ENCODE measurements at places on chromosomes 5 and 9.

- DNase-seq = no peak
Observed at GRCh38 chr5:172939611-172940267, 19.5 kb upstream of the RPL26L1 start.

GRCh38 chr5:178940569-178941360 lies at the start of gene ZNF454:
ZNF454 (plus strand) TSS chr5:178941198; CDS start chr5:178942792, 1,594 bp downstream.
- no peak for DNase-seq

GRCh38 chr5:131794586-131794985 lies 2.2 kb downstream of the FNIP1 start:
- no peak for DNase-seq

- DNase-seq = no peak
Observed at GRCh38 chr9:138049085-138049778, 171.7 kb downstream of the CACNA1B start.

DNA sequence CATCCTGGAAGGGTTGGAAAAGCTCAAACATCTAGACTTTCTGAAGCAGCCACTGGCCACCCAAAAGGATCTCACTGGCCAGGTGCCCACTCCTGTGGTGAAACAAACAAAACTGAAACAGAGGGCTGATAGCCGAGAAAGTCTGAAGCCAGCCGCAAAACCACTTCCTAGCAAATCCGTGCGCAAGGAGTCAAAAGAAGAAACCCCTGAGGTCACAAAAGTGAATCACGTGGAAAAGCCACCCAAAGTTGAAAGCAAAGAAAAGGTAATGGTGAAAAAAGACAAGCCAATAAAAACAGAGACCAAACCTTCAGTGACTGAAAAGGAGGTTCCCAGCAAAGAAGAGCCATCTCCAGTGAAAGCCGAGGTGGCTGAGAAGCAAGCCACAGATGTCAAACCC lies 87.6 kb downstream of the MAP1B start:
- DNase-seq = peak; percentile 11

GRCh38 chr5:74162524-74162923 lies 478.0 kb downstream of the ENC1 start:
- no peak for DNase-seq

DNA sequence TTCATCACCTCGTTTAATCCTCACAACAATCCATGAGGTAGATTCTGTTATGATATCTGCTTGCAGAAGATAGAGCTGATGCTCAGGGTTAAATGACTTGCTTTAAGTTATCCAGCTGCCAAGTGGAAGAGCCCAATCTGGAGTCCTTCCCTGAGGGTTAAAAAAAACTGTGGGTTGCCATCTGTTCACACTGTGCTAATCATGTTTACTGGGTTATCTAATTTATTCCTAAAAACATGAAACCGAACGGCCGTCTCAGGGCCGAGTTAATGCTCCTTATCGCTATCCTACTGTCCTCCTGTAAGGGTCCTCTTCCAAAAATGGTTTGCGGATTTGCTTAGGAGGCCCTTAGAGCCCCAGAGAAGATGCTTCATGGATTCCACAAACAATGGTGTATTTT lies 153.3 kb downstream of the YIPF5 start:
- no peak for DNase-seq

- DNase-seq = no peak
Observed at GRCh38 chr5:124232515-124232914, 513.9 kb downstream of the ZNF608 start.

DNA sequence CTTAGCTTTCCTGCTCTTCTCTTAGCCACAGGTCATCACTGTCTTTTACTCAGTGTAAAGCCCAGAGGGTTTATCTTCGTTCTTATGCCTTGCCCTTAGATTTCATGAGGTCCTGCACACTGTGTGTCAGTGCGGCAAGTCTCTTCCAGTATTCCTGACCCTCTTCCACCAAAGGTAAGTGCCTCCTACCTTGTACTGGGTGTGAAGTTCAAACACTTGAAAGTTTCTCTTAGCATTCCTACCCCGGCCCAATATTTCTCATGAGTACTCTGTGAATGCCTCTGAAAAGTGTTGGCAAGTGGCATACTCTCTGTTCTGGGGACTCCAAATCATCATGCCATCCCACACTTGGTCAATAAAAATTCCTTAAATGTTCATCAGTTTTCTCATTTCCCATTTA lies 37.4 kb downstream of the FBXO4 start:
- DNase-seq = no peak

DNA sequence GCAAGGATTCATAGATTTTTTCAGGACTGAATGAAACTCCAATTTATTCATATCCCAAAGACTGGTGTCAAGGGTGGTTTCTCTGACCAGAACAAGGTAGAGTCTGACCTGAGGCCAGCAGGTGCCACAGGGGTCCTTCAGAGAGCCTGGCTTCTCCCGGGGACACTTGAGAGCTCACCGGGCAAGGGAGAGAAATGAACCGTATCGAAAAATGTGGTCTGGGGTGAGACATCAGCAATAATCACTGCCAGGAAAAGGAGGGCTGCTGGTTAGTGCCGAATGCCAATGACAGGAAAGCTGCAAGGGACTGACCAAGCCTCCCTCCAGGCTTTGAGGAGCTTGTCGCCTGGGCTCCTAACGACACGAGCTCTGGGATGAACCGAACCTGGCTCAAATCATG lies 142.7 kb downstream of the TTLL11 start:
- no peak for DNase-seq

- no peak for DNase-seq
Observed at GRCh38 chr5:99116526-99116925, 187.7 kb upstream of the CHD1 start.

GRCh38 chr9:130448035-130448624 lies 3.4 kb downstream of the ASS1 start:
- no peak for DNase-seq

GRCh38 chr5:133154274-133155075 lies 102.7 kb downstream of the HSPA4 start:
- DNase-seq = no peak

DNA sequence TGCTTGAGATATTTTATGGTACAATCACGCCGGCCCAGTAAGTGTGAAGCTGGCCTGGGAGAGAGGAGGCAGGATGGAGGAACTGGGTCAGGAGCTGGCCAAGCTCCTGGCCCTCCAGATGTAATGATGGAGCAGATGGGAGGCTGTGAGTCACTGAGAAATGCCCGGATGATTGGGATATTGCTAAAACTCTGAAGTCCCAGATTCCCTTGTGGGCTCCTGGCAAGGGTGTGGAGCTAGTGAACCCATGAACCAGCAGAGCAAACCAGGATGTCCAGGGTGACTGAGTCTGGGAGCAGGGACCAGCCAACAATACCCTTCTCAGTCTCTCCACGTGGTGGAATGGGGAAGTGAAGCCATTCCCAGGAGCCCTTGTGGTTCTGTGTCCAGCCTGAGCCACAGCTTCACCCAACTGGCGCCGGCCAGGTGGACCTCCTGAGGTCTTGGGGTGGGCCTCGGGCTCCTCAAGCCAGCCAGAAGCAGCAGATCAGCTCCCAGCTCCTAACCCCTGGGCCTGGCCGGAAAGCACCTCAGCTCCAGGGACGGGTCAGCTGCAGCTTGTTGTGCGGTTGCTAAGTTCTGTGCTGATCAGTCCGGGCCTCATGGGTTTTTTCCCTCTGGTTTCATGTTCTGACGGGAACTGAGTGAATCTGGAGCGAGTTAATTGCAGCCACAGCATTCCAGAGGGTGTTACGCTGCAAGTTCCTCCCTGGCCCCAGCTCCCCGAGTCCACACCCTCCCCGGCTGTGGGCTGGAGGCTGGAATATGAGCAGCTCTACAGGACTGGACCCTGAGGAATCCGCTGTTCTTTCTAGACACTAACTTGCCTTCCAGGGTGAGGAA lies 37.6 kb downstream of the DUSP1 start:
- no peak for DNase-seq

DNA sequence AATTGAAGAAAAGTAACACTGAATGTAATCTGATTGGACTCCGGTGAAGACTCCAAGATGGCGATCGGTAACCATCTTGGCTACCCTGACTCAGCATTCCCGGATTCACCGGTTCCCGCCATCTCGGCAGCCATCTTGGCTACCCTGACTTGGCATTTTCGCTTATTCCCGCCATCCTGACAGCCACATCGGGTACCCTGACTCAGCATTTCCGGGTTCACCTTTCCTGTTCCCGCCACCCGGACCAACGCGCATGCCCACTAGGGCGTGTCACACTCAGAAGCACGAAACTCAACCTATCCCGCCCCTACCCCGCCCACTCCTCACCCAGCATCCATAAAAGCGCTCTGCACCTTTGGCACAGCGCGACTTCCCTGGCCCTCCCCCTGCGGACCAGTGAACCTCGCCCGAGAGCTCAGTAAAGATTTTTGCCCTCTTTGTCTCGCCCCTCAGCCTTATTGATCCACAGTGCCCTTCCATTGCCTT lies 17.2 kb downstream of the SPTLC1 start:
- peak; percentile 57 for DNase-seq

DNA sequence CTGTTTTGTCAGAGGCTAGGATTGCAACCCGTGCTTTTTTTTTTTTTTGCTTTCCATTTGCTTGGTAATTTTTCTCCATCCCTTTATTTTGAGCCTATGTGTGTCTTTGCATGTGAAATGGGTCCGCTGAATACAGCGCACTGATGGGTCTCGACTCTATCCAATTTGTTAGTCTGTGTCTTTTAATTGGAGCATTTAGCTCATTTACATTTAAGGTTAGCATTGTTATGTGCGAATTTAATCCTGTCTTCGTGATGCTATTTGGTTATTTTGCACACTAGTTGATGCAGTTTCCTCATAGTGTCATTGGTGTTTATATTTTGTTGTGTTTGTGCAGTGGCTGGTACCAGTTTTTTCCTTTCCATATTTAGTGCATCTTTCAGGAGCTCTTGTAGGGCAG lies 36.2 kb upstream of the TAF11L2 start:
- no peak for DNase-seq

DNA sequence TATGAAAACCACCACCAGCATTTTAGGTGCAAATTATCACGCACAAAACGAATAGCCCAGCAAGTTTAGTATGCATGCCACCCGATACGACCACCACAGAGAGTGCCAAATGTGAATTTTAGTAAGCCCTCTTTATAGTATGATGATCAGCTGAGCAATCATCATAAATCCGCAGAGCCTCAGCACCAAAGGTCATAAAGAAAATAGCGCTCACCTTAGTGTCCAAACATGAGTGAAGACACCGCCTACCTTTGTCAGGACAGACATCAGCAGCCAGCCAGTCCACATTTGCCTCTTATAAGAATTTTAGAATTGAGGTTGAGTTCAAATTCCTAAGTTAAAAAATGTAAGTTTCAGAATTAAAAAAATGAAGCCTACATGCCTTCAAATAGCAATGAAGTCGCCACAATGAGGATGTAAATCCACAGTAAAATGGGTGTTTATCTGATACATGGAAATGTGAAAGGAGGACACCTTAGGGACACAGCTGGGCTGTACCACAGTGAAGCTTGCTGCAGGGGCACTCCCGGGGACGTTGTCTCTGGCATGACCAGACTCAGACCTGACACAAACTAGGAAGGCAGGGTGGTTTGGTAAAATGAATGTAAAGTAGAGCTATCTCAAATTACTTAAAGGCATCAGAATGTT lies 149.0 kb downstream of the AUH start:
- no peak for DNase-seq

DNA sequence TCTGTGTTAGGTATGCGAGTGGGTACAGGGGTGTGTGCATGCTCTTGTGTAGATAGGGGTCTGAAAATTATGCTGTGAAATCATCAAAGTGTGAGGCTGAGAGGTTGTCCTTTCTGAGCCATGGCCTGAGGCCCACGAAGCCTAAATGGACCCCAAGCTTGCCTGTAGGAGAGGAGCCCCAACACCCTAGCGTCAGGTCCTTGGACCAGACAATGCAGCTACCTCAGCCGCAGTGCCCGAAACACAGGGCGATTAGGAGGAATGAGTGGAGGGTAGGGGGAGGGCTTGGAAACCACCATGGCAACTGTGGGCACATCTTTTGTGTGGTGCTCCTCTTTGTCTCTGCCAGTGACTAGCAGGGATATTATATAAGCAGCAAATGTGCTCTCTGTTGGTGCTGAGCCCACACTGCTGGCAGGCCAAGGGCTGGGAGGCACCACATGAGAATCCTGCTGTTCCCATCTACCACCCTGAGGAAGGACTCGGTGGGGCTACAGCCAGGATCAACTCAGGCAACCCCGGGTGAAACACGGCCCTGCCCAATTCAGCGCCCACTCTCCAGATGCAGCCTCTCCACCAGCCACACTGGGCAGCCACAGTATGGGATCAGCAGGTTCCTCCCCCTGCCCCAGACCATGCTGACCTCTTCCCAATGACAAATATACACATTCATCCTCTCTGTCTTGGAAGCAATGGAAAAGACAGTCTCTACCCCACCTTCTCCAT lies 84.6 kb upstream of the FSTL4 start:
- DNase-seq = no peak

DNA sequence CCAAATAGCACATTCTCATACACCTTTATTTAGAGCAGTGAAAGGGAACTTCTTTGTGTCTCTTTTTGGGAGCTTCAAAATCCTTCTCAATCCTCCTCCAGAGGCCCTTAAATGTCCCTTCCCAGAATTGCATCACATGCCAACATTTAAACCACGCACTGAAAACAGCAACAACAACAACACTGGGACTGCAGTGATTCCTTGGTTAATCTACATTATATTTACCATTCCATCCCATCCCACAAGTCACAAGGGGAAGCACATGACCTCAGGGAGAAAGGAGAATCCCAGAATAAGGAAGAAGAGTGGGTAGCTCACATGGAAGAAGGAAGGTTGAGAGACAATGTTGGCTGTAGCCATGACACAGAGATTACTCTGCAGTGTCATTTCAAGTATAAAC lies 41.1 kb downstream of the ELOVL7 start:
- no peak for DNase-seq

- no peak for DNase-seq
Observed at GRCh38 chr5:12745537-12745936, 841.3 kb upstream of the CTNND2 start.

- no peak for DNase-seq
Observed at GRCh38 chr5:84229045-84229444, 155.6 kb downstream of the EDIL3 start.

GRCh38 chr5:83095163-83095956 lies 18.0 kb downstream of the XRCC4 start:
- DNase-seq = no peak

Data from CD4-positive, alpha-beta T cell treated with Interleukin-2 at 100 ng/mL for 4 hours (primary cell).